NAMALWA (cell line): ENCODE measurements at places on chromosomes 5 and 9.

GRCh38 chr9:72574156-72574810 lies 52.9 kb downstream of the TMC1 start:
- DNase-seq: no peak

DNA sequence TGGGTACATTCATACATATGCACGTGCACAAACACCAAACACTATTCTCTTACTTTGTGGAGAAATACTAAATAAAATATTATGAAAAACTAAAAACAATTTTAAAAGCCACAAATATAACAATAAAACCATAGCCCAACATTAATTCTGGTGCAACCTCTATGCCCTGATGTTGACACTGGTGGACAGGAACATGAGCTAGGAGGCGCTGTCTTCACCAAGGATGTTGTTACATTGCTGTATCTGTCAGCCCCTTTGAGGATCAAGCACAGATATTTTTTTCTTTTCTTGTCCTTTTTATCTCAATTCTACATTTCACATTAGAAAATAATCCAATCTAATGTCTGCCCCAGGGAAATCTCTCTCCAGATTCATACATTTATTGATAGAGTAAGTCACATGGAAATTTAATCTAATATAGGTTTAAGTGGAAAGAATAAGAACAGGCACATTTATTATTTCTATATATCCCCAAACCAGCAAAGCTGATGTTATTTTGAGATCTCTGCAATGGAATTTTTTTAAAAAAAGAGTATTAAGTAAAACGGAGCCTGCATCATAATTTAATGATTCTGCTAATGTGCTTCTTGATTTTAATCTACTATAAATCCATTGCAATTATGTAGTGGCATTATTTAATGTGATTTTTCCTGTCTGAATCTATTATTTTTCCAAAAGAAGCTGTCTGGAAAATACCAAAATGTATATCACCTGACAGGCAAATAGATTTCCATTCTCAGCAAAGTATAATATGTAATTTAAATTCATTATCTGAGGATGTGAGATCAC lies 716.5 kb downstream of the MTRR start:
- DNase-seq: peak; percentile 5

GRCh38 chr9:6735422-6735821 lies 22.4 kb upstream of the KDM4C start:
- DNase-seq: no peak

- DNase-seq: no peak
These were observed 617 bp downstream of the PTPN3 start for GRCh38 chr9:109497226-109498153.

DNA sequence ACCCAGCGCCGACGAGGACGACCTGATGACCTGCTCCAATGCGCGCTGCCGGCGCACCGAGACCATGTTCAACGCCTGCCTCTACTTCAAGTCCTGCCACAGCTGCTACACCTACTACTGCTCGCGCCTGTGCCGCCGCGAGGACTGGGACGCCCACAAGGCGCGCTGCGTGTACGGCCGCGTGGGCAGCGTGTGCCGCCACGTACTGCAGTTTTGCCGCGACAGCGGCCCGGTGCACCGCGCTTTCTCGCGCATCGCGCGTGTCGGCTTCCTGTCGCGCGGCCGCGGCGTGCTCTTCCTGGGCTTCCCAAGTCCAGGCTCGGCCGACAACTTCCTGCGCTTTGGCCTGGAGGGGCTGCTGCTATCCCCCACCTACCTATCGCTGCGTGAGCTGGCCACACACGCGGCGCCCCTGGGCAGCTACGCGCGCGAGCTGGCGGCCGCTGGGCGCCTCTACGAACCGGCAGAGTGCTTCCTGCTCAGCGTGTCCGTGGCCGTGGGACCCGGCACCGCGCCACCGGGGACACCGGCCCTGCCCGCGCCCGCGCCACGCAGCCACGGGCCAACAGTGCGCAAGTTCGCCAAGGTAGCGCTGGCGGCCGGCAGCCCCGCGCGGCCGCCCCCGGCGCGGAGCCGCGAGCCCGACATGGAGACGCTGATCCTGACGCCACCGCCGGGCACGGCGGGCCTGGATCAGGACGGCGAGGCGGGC lies 2.7 kb upstream of the PHPT1 start:
- no peak for DNase-seq

- DNase-seq: no peak
These were observed 54.7 kb downstream of the ESM1 start for GRCh38 chr5:54930736-54931135.

GRCh38 chr9:73135394-73135793 lies 16.3 kb upstream of the ANXA1 start:
- DNase-seq: no peak

GRCh38 chr9:18632632-18633403 lies 158.9 kb downstream of the ADAMTSL1 start:
- no peak for DNase-seq

- no peak for DNase-seq
These were observed 81.0 kb upstream of the TLE4 start for GRCh38 chr9:79490657-79491248.

DNA sequence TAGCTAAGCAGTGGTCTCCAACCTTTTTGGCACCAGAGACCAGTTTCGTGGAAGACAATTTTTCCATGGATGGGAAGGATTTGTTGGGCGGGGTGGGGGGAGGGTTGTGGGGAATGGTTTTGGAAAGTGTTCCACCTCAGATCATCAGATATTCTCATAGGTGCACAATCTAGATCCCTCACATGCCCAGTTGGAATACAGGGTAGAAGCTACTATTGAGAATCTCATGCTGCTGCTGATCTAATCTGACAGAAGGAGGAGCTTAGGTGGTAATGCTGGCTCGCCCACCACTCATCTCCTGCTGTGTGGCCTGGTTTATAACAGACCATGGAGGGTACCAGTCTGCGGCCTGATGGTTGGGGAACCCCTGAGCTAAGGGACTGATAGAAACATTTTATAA lies 662.7 kb upstream of the RGMB start:
- no peak for DNase-seq

DNA sequence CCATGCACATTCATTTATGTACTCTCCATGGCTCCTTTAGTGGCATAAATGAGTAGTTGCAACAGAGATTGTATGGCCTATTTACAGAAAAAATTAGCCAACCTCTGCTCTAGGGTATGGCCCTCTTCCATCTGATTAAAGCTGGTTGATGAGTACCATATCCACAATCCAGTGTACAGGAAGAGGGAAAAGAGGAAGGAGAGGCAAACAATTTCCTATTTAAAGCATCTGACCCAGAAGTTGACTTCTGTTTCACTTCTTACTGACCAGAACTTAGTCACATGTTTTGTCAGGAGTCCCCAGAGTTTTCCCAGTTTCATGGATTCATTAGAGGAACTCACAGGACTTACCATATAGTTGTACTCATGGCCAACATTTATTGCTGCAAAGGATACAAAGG lies 68.6 kb upstream of the STARD4 start:
- DNase-seq: no peak

GRCh38 chr9:106528158-106528557 lies 334.8 kb upstream of the ZNF462 start:
- DNase-seq: no peak

- no peak for DNase-seq
These were observed 889 bp downstream of the PDLIM4 start for GRCh38 chr5:132258102-132259068.

DNA sequence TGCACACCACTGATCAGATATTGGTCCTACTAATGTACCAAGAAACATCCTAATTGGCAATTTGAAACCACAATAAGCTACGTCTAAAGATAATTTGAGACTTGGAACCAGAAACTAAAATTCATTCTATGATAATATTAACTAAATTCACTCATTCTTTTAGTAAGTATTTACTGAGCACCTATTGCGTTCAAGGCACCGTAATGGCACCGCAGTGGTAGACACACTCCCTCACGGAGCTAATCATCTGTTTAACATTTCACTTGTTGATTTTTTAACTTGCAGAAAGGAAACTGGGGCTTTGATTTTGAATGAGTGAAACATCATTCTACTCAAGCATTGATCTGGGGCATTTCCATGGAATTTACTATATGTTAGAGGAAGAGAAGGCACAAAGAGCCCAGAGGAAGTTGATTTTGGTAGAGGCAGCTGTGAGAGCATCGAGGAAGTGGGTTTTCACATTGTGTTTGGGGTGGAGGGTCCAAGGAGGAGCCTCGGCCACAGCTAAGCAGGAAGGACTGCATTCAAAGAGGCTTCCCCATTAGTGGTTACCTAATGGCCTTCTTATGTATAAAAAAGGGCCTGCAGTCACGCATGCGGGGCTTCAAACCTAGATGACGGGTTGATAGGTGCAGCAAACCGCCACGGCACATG lies 7.1 kb downstream of the RAPGEF1 start:
- DNase-seq: peak; percentile 85

- peak; percentile 76 for DNase-seq
These were observed 15.2 kb downstream of the GBGT1 start for GRCh38 chr9:133148199-133149129.

GRCh38 chr5:139925650-139926640 lies 117.2 kb downstream of the NRG2 start:
- no peak for DNase-seq

DNA sequence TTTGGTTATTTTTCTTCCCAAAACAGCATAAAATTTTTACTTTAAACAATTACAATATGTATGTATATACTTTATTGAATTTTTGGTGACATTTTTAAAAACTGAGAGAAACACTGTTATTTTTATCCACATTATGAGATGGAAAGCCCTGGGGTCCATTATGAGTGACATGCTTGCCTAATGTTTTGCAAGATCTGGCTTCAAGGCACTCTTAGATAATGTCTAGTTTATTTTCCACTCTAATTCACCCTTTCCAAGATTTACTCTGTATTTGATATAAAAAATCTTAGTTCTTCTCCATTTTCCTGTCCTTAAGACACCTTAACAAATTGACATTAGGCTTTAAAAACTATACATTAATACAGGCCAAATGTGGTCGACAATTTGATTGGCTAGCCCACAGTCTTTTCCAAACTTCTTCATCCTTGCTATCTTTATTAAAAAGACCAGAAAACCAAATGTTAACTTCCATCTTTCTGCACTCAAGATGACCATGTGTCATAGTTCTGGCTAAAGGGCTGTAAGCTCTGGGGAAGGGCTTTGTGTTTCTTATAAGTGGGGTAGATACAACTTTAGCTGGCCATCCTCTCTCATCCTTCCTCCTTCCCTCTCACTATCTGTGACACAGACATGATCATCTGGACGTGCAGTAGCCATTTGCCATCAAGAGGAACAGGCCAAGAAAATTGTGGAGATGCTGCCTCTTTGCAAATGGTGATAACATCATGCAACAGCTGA lies 561.1 kb downstream of the PDE4D start:
- DNase-seq: no peak

DNA sequence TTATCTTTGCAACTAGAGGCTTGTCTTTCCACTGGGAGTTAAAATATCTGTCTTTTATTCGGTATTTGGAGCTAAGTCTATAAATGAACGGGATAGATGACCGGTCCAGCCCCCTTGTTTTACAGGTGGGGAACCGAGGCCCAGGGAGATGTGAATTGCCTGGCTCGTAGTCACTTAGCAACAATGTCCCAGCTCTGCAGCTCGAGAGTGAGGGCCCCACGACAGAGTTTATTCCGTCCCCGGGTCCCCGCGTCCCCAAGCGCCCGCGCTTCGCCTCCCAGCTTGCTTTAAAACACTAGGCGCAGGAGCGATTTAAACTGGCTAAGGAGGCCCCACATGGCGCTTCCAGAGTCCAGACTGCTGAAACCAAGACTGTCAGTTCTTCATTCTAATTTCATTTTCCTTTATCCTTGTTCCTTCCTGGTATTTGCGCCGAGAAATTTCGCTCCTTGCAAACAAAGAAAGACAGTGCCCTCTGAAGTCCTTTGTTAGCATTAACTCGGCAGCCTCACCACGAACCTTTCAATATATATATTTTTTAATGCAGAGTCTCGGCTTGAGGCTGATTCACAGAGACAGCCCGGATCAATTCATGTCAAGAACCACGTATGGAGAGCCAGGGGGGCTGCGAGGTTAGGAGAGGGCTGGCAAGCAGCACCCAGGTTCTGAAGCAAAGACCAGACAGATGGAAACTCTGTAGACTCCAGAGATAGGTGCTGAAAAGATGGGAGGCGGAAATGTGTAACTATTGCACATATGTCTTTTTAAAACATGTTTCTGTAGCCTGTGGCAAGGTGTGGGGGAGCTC lies 1.4 kb upstream of the ENC1 start:
- DNase-seq: peak; percentile 27

DNA sequence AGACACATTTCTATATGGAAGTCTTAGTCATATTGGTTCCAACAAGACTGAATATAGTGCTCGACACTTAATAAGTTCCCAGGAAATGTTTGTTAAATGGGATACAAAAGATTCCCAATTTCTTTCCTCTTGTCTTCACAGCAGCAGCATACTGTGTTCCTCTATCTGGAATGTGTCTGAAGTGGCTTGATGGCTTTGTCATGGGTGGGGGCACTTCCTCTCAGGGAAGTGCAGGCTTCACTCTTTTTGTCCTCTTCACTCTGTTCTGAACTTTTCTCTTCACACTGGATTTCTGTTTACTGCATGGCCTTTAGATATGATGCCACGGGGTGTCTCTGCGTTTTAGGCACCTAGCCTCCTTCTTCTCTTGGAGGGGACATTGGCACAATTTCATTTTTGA lies 127.7 kb upstream of the C9orf72 start:
- DNase-seq: no peak

DNA sequence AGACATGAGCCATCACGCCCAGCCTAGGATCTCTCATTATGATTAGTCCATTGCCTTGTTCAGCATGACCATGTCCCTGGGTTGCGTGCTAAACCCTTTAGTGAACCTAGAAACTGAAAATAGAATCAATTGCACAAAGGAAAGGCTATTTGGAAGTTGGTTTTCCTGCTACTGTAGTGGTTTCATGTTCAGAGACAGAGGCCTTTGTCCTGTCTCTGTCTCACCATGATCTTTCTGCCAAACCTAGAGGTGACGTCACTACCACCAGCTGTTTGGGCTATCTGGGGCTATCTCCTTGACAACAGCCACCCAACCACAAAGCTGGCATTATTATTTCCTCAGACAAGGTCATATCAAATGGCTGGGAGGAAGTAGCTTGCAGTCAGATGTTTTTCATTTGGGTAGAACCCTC lies 4.0 kb upstream of the CDK5RAP2 start:
- DNase-seq: peak; percentile 97

GRCh38 chr5:10265245-10266109 lies 15.4 kb downstream of the CCT5 start:
- no peak for DNase-seq

GRCh38 chr5:179128041-179128365 lies 67.8 kb downstream of the ZNF354C start:
- no peak for DNase-seq
